ENCODE measurements at places on chromosomes 3 and 15.

GRCh38 chr15:26598704-26599103 lies 174.2 kb downstream of the GABRB3 start:
- DNase-seq: no peak

- DNase-seq: no peak
Observed at GRCh38 chr3:138271189-138271794, 58.4 kb downstream of the NME9 start.

- DNase-seq: no peak
Observed at GRCh38 chr3:47398228-47398627, 17.4 kb downstream of the PTPN23 start.

GRCh38 chr15:90291679-90292356 lies 26.3 kb downstream of the NGRN start:
- no peak for DNase-seq

DNA sequence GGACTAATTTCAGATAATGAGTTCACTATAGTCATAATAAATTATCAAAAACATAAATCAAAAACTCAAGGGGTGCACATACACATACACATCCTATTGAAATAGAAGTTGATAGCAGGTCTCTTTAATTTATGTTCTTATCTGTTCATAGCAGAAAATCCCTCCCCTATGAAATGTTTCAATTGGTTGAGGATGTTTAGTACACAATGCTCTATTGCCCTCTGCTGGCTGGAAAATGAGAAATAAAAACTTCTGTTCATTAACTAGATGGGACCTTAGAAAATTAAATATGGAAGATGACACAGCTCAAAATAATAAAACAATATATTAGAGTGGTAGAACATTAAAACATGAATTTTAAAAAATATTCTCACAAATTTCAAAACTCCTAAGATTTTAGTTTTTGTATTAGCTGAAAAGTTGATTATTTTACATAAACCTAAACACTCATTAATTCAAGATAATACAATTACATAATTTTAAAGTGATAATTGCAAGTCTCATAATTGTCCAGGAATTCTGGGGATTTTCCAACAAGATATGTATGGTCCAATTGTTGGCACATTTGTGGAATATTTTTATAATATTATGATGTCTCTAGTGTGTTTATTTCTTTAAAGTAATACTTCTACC lies 735.0 kb downstream of the ROBO1 start:
- DNase-seq: no peak

GRCh38 chr3:39166134-39166710 lies 12.8 kb upstream of the CSRNP1 start:
- no peak for DNase-seq

All from right hindlimb (tissue), 1 donor.